Thoracic aorta (tissue), 2 donors: ENCODE measurements at places on chromosomes 13 and 19.

- DNase-seq, result no peak
Observed at GRCh38 chr13:61778531-61778930, 362.9 kb upstream of the PCDH20 start.

DNA sequence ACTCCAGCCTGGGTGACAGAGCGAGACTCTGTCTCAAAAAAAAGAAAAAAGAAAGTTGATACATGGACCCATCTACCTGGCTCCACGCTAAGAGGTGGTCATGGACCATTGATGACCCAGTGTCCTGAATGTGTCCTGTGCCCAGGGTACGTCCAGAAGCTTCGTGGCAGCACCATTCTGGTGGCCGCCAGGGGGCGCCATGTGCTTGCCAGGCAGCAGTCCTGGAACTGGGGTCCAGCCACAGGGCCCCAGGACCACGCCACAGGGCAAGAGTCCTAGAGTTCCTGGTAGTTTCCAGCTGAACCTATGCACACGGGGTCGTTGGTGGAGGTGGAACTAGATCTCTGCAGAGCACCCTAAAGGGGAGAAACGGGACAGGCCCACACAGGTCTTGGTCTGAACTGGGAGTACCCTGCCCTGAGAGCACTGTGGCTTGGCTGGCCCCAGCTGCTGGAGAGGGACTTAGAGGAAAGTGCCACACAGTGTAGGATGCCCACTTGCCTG is 19.9 kb upstream of the FBXO27 start:
- DNase-seq, result peak; percentile 6

DNA sequence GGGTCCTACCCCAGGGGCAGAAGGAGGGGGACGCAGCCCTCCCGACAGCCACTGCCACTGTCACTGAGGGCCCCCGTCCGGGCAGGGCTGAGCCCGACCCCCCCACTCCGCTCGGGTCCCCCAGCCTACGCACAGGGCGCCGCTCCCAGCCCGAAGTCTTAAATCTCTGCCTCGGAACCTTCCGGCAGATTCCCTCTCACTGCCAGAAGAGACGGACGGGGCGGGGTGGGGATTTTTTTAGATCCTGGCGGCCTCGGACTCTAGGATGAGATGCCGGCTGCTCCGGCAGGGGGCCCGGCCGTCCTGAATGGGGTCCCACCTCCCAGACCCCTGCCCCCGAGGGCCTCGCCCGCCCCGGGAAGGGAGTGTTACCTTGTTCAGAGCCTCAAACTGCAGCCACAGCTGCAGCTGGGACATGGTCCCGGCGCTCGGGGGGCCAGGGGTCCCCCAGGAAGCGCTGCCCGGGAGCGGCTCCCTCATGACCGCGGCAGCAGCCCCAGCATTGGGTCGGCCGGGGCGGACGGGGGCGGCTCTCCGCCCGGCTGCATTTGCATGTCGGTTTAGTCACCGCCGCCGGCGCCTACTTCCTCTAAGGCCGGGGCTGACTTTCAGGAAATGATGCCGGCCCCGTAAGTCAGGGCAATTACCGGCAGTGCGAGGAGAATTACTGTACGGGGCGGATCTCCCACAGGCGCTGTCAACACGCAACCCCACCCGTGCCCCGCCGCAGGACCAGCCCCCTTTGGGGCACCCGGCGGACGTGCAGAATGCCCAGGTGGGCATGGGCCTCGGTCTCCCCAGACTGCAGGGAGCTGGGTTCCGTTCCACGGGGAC is 28.1 kb downstream of the GPX4 start:
- peak; percentile 91 for DNase-seq

DNA sequence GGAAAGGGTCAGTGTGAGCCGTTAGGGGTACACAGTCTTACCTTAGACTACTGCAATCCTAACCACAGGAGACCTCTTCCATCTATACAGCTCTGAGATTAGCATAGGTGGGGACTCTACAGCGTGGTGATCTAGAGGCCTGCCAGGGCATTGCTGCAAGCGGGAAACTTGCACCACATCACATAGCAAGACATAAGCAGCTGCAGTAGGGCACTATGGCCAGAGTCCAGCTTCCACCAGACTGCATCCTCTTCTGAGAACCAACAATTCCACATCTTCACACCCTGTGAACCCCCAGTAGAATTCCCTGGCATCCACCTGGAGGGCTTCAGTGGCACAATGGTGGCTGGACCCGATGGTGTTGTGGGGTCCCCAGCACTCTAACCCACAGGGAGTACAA is 1564.3 kb upstream of the PRR20A start:
- no peak for DNase-seq

GRCh38 chr13:21625366-21625765 is 21.4 kb upstream of the MICU2 start:
- no peak for DNase-seq

DNA sequence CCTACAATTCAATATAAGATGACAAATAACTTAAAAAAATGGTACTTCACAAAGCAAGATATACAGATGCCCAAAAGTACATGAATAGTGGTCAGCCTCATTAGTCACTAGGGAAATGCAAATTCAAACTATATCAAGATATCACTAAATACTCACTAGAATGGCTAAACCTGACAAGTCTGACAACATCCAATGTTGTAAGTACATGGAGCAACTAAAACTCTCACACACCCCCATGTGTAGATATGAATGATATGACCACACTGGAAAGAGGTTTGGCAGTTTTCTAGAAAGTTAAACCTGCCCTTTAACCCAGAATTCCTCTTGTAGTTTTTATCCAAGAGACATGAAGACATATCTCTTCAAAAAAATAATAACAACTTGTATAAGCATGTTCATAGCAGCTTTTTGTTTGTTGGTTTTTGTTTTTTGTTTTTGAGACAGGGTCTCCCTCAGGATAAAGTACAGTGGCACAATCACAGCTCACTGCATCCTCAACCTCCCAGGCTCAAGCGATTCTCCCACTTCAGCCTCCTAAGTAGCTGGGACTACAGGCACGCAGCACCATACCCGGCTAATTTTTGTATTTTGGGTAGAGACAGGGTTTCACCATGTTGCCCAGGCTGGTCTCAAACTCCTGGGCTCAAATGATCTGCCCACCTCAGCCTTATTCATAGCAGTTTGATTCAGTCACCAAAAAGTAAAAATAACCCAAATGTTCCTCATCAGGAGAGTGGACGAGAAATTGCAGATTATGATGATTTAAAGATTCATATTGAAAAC is 55.1 kb downstream of the RFX2 start:
- DNase-seq, result no peak
